Gastrocnemius medialis (tissue), 4 donors: ENCODE measurements at places on chromosomes 3 and 15. TPM values are rescaled to one million over a fixed set of nuclear protein-coding genes. Genes with fewer than 3 reads are reported as not detected.
A peak's percentile ranks its signal among the peaks of the same experiment; 100 is the strongest.

- H3K4me1 ChIP-seq, result peaks cover 14% of the 10 kb centered on the region
- DNase-seq, result no peak
- no peak overlapping the region for H3K4me3 ChIP-seq
- H3K27me3 ChIP-seq, result no peaks in the 10 kb centered on the region
Observed at GRCh38 chr3:149909923-149910322, 60.8 kb downstream of the PFN2 start.

- no peak overlapping the region for H3K27ac ChIP-seq
- no peak for DNase-seq
- H3K4me3 ChIP-seq, result no peak overlapping the region
- H3K36me3 ChIP-seq, result no peaks in the 10 kb centered on the region
- H3K27me3 ChIP-seq, result no peaks in the 10 kb centered on the region
Observed at GRCh38 chr15:93500155-93500554, 411.1 kb upstream of the RGMA start.

DNA sequence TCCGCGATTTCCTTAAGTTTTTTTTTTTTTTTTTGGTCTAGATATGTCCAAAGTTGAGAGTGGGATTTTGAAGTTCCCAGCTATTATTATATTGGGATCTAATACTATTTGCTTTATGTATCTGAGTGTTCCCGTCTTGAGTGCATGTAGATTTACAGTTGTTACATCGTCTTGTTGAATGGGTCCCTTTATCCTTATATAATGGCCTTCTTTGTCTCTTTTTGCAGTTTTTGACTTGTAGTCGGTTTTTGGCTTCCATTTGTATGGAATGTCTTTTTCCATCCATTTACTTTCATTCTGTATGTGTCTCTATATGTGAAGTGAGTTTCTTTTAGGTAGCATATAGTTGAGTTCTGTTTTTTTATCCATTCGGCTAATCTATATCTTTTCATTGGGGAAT lies 35.6 kb downstream of the CRYBG3 start:
- DNase-seq, result no peak
- H3K36me3 ChIP-seq, result no peaks in the 10 kb centered on the region
- no peak overlapping the region for H3K4me3 ChIP-seq
- H3K27me3 ChIP-seq, result no peaks in the 10 kb centered on the region
- no peak overlapping the region for H3K27ac ChIP-seq

DNA sequence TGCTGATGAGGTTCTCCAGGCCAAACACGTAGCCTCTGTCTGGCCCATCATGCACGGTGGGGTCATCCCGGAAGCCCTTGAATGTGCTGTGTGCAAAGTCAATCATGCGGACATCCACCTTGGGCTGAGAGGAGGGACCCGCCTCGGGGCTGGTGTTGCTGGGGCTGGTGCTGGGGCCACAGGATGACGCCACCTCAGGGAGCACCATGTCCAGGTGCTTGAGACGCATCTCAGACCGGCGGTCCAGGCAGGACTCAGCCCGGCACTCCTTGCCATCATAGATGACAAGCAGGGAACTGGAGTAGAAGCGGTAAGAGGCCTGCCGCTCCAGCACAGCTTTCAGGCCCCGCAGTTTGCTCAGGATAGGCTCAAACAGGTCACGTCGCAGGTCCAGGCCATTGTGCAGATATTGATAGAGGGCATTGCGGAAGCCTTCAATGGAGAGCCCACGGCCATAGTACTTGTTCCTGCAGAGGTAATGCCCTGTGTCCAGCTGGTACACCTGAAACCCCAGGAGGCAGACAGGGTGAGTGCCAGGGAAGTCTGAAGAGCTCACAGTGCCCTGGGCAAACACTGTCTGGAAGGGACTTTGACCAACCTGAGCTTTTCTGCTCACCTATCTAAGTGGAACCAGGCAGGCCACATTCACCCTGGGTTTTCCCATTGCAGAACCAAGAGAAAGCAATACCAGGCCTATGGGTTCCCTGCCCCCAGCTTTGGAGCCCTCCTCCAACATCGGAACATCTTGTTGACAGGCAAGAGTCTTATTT lies 3.6 kb upstream of the GMPPB start:
- H3K4me1 ChIP-seq, result peaks cover 19% of the 10 kb centered on the region
- no peak for DNase-seq
- H3K36me3 ChIP-seq, result peaks cover 40% of the 10 kb centered on the region
- H3K4me3 ChIP-seq, result no peak overlapping the region
- H3K27ac ChIP-seq, result no peak overlapping the region
- H3K27me3 ChIP-seq, result no peaks in the 10 kb centered on the region

GRCh38 chr3:45773714-45774449 lies 22.5 kb downstream of the SLC6A20 start:
- no peak for DNase-seq
- no peaks in the 10 kb centered on the region for H3K27me3 ChIP-seq
- peaks cover 9% of the 10 kb centered on the region for H3K4me1 ChIP-seq
- no peaks in the 10 kb centered on the region for H3K36me3 ChIP-seq

DNA sequence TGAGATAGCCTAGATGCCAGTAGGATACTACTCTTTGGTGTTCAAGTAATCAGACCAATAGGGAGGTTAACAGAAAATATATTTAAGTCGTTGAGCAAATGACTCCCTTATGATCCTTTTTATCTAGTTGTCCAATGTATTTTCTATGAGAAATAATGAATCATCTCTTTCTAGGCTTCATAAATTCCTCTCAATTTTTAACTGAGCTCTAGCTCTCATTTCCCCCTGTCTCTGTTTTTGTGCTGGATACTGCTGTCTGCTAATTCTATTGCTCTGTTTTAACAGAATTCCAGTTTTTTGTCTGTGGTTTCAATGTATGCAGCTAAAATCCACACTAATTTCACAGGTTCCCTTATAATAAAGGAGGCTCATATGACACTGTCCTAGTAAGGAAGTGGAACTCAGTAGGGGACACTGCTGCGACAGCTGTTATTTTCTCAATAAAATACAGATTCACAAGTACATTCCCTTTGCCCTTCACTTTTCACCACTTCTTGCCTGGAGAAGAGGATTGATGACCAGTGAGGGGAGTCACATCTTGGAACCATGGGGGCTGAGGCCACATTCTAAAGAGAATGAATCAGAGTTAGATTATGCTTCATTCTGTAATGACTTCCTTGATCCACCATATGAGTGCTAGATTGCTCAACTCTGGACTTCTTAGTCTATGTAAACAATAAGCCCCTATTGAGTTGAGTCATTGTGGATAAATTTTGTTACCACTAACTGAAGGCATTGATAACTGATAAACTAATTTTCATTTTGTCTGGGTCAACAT lies 558.7 kb upstream of the KCNMB2 start:
- H3K27me3 ChIP-seq, result no peaks in the 10 kb centered on the region
- H3K36me3 ChIP-seq, result no peaks in the 10 kb centered on the region
- H3K27ac ChIP-seq, result no peak overlapping the region
- DNase-seq, result no peak
- no peaks in the 10 kb centered on the region for H3K4me1 ChIP-seq

GRCh38 chr3:69925506-69925905 lies 74.0 kb upstream of the SAMMSON start:
- no peak overlapping the region for H3K27ac ChIP-seq
- no peaks in the 10 kb centered on the region for H3K27me3 ChIP-seq
- DNase-seq, result no peak
- H3K4me3 ChIP-seq, result no peak overlapping the region

DNA sequence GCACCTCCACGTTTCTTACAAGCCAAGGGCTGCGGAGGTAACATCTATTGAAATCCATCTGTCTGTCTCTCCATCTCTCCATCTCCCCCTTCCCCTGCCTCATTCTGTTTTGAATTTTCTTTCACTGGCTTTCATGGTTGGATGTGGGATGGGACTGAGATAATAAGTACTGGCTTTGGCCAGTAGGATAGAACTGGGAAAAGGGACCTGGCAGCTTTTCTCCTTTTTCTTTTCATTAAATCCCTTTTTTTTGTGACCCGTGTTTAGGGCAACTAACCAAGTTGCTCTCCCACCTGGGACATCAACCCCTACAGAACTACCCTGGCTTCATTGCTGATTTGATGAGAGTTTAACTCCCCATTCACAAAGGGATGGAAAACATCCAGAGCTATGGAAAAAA lies 66.8 kb upstream of the ADAMTSL3 start:
- H3K36me3 ChIP-seq, result no peaks in the 10 kb centered on the region
- no peak overlapping the region for H3K27ac ChIP-seq
- H3K27me3 ChIP-seq, result no peaks in the 10 kb centered on the region
- no peak overlapping the region for H3K4me3 ChIP-seq

DNA sequence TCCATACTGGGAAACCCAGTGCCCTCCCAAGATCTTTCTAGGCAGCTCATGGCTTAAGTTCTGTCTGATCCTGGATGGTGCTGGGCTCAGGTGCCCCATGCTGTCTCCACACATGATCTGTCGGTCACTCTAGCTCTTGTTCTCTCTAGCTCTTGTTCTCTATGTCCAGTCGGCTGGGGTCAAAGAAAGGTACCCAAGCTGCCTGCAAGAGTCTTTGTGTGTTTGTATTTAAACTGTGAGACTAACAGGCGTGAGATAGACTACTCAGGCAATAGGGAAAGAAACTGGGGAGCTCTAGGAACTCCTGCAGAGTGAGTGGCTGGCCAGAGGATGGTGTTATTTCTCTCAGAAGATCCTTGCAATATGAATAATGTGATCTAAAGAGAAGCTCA lies 40.2 kb downstream of the GPR156 start:
- H3K4me3 ChIP-seq, result no peak overlapping the region
- no peaks in the 10 kb centered on the region for H3K27me3 ChIP-seq
- DNase-seq, result no peak
- H3K4me1 ChIP-seq, result no peaks in the 10 kb centered on the region
- H3K36me3 ChIP-seq, result no peaks in the 10 kb centered on the region

- no peaks in the 10 kb centered on the region for H3K27me3 ChIP-seq
- H3K36me3 ChIP-seq, result no peaks in the 10 kb centered on the region
- peaks cover 5% of the 10 kb centered on the region for H3K4me1 ChIP-seq
- no peak for DNase-seq
- peak overlapping the region; percentile 59 for H3K4me3 ChIP-seq
- H3K27ac ChIP-seq, result no peak overlapping the region
Observed at GRCh38 chr3:127629467-127630403, 750 bp downstream of the PODXL2 start.

DNA sequence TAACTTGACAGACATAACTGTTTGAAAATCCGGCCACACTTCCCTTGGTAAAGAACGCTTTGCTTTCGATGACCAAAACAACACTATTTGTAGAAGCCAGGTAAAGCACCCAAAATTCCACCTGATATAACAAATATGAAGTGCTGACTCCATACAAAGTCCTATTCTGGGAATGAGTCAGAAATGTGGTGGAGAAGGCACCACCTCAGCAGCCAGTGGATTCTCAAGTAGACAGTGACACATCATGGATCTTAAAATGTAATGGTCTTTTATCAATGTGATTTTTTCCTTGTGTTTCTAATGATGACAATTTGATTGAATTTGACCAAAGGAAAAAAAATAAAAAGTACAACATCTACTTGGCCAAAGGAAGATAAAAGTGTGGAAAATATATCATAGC lies 135.0 kb upstream of the WNT5A start:
- H3K4me1 ChIP-seq, result no peaks in the 10 kb centered on the region
- H3K27ac ChIP-seq, result no peak overlapping the region
- no peak overlapping the region for H3K4me3 ChIP-seq
- no peaks in the 10 kb centered on the region for H3K27me3 ChIP-seq
- no peak for DNase-seq

TGM5 gene
- total RNA-seq, result 1.4 TPM
